Astrocyte (in vitro differentiated cells and primary cell): ENCODE measurements at places on chromosomes 13 and 19.

GRCh38 chr13:52695856-52696255 is 43.2 kb downstream of the SUGT1 start:
- H3K36me3 ChIP-seq, result no peaks in the 10 kb centered on the region
- no peaks in the 10 kb centered on the region for H3K4me1 ChIP-seq
- DNase-seq, result peak; percentile 31
- H3K27me3 ChIP-seq, result no peaks in the 10 kb centered on the region

DNA sequence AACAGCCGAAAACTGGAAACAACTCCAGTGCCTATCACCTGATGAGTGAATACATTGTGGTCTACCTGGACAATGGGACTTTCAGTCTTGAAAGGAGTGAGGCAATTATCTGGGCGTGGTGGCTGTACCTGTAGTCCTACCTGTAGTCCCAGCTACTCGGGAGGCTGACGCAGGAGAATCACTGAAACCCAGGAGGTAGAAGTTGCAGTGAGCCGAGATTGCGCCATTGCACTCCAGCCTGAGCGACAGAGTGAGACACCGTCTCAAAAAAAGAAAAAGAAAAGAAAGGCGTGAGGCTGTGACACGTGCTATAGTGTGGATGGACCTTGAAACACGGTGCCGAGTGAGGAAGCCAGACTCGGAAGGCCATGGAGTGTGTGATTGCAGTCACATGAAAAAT is 4.1 kb upstream of the NTN5 start:
- H3K4me1 ChIP-seq, result peaks cover 6% of the 10 kb centered on the region
- DNase-seq, result no peak
- no peaks in the 10 kb centered on the region for H3K36me3 ChIP-seq
- no peak overlapping the region for H3K27ac ChIP-seq

GRCh38 chr13:113152984-113153809 is 5.3 kb upstream of the PROZ start:
- H3K4me3 ChIP-seq, result peak overlapping the region; percentile 39
- no peaks in the 10 kb centered on the region for H3K36me3 ChIP-seq
- peak; percentile 22 for DNase-seq
- no peaks in the 10 kb centered on the region for H3K27me3 ChIP-seq

- H3K4me1 ChIP-seq, result no peaks in the 10 kb centered on the region
- H3K4me3 ChIP-seq, result no peak overlapping the region
- H3K27ac ChIP-seq, result no peak overlapping the region
- peaks cover 26% of the 10 kb centered on the region for H3K27me3 ChIP-seq
Observed at GRCh38 chr13:71871844-71872243, 4.8 kb upstream of the DACH1 start.

DNA sequence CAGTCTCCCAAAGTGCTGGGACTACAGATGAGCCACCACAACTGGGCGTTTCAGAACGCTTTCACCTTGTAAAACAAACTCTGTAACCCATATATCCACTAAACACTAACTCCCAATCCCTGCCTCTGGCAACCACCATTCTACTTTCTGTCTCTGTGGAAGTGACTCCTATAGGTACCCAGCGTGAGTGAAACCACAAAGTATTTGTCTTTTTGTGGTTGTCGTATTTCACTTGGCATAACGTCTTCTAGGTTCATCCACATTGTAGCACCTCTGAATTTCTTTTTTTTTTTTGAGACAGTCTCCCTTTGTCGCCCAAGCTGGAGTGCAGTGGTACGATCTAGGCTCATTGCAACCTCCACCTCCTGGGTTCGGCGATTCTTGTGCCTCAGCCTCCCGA is 44.8 kb downstream of the BRD4 start:
- H3K36me3 ChIP-seq, result no peaks in the 10 kb centered on the region
- no peak overlapping the region for H3K4me3 ChIP-seq
- H3K27ac ChIP-seq, result no peak overlapping the region
- H3K27me3 ChIP-seq, result no peaks in the 10 kb centered on the region
- peaks cover 33% of the 10 kb centered on the region for H3K4me1 ChIP-seq
- no peak for DNase-seq

DNA sequence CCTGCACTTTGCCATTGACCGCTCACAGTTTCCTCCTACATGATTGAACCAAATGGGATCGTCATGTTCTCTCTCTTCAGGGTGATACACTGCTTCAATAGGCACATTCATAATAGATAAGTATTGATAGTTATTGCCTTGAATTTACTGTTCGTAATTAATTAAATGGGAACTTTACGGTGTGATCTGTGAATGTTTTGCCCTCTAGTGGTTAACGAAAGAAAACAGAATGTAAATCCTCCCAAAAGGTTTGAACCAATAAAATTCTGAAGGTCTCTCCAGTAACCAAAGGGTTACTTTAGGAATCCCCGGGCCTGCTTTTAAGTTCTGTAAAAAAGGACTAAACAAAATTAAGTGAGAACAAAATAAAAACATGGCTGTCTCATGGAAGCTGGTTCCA is 389.3 kb downstream of the DACH1 start:
- no peak for DNase-seq
- H3K4me1 ChIP-seq, result no peaks in the 10 kb centered on the region
- H3K4me3 ChIP-seq, result no peak overlapping the region
- no peaks in the 10 kb centered on the region for H3K36me3 ChIP-seq
- H3K27me3 ChIP-seq, result no peaks in the 10 kb centered on the region

DNA sequence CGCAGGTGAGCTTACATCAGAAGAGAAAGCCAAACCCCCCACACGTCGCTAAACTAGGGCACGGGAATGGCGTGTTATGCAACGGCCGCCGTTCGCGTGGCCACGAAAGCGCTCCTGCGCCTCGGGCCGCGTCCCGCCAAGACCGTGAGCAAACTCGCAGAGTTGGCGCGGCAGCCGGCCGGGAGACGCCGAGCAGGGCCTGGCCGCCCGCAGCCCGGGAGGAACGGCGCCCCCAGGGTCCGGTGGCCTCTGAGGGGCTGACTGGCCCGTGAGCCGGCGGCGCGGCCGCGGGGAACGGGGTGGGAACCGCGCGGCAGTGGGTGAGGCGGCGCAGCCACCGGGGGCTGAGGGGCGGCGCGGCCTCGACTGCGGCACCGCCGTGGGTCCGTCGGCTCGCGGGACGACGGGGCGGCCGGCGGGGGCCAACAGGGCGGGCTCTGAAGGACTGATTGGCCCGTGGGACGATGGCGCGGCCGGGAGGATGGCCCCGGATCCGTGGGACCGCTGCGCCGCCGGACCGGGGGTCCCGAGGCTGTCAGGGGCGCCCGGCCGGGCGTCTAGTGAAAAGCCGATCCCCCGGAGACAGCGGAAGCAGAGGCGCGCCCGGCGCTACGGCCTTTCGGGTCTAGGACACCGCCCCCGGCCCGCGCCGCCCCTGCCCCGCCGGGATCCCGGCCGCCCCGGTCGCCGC is 903 bp downstream of the LATS2 start:
- peaks cover 3% of the 10 kb centered on the region for H3K36me3 ChIP-seq
- peaks cover 19% of the 10 kb centered on the region for H3K4me1 ChIP-seq
- H3K4me3 ChIP-seq, result peak overlapping the region; percentile 77
- peak overlapping the region; percentile 99 for H3K27ac ChIP-seq

GRCh38 chr19:1609103-1609396 is 3.8 kb upstream of the UQCR11 start:
- DNase-seq, result no peak
- H3K4me3 ChIP-seq, result no peak overlapping the region
- H3K36me3 ChIP-seq, result peaks cover 4% of the 10 kb centered on the region
- no peaks in the 10 kb centered on the region for H3K27me3 ChIP-seq
- no peak overlapping the region for H3K27ac ChIP-seq
- H3K4me1 ChIP-seq, result peaks cover 9% of the 10 kb centered on the region

GRCh38 chr13:23616228-23616627 is 46.0 kb downstream of the TNFRSF19 start:
- no peaks in the 10 kb centered on the region for H3K27me3 ChIP-seq
- no peak overlapping the region for H3K4me3 ChIP-seq
- H3K27ac ChIP-seq, result peak overlapping the region; percentile 51
- DNase-seq, result no peak
- H3K4me1 ChIP-seq, result peaks cover 47% of the 10 kb centered on the region

DNA sequence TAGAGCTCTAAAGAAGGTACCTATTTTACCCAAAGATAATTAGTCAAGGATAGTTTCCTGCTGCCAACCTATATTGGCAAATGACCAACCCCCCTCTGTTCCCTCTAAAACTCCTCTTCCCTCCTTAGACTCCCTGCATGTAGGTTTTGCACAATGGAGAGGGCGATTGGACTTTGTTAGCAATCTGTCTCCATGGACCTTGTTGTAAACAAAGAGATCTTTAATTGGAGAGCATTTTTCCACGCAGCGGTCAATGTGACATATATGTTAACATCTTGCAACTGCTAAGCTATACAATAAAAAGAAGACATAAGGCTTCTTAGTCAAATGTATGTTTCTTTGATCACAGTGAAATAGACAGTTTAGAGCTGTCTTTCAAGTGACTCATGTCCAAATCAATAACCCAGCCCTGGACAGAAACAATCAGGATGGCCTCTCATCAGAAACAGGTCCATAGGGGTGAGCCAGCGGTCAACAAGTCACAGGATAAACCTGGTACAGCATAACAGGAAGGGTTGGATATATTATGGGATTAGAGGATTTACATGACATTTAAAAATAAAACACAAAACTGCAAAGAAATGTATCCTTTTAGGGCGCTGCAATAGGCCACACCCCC is 69.7 kb upstream of the UBL3 start:
- H3K27me3 ChIP-seq, result no peaks in the 10 kb centered on the region
- no peak for DNase-seq
- H3K27ac ChIP-seq, result no peak overlapping the region
- no peaks in the 10 kb centered on the region for H3K36me3 ChIP-seq
- peaks cover 43% of the 10 kb centered on the region for H3K4me1 ChIP-seq
- no peak overlapping the region for H3K4me3 ChIP-seq

GRCh38 chr13:114263578-114263977 is 17.8 kb upstream of the UPF3A start:
- H3K27me3 ChIP-seq, result no peaks in the 10 kb centered on the region
- H3K4me1 ChIP-seq, result peaks cover 33% of the 10 kb centered on the region
- peak overlapping the region; percentile 90 for H3K27ac ChIP-seq

- no peaks in the 10 kb centered on the region for H3K4me1 ChIP-seq
- H3K36me3 ChIP-seq, result no peaks in the 10 kb centered on the region
- H3K27me3 ChIP-seq, result no peaks in the 10 kb centered on the region
- H3K27ac ChIP-seq, result no peak overlapping the region
Observed at GRCh38 chr13:53276265-53276664, 247.7 kb downstream of the OLFM4 start.

DNA sequence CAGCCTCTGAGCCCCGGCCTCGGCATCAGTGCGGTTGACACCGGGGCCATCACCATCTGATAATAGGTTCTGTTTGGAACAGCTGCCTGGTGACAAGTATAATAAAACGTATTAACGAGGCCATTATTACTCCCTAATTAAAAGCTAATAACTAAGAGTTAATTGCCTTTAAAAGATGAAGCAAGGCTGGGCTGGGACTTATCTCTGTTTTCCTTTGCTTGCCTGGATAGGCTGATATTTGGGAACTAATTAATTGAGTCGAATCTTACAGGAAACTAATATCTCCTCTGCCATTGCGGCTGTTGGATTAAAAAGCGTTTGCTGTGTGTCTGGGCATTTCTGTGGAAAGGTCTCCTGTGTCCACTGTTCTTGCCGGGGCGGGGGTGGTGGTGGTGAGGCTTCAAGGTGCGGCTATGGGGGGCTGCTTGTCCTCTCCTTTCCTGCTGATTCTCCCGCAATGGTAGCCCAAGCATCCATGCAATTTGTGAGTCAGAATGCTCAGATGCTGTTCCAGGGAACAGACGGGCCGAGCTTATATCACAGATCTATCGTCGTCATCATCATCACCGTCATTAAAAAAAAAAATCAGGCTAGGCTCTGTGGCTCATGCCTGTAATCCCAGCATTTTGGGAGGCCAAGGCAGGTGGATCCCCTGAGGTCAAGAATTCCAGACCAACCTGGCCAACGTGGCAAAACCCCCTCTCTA is 162.7 kb downstream of the PTPRS start:
- H3K4me3 ChIP-seq, result no peak overlapping the region
- H3K27ac ChIP-seq, result no peak overlapping the region
- H3K27me3 ChIP-seq, result no peaks in the 10 kb centered on the region
- no peak for DNase-seq
- no peaks in the 10 kb centered on the region for H3K36me3 ChIP-seq

DNA sequence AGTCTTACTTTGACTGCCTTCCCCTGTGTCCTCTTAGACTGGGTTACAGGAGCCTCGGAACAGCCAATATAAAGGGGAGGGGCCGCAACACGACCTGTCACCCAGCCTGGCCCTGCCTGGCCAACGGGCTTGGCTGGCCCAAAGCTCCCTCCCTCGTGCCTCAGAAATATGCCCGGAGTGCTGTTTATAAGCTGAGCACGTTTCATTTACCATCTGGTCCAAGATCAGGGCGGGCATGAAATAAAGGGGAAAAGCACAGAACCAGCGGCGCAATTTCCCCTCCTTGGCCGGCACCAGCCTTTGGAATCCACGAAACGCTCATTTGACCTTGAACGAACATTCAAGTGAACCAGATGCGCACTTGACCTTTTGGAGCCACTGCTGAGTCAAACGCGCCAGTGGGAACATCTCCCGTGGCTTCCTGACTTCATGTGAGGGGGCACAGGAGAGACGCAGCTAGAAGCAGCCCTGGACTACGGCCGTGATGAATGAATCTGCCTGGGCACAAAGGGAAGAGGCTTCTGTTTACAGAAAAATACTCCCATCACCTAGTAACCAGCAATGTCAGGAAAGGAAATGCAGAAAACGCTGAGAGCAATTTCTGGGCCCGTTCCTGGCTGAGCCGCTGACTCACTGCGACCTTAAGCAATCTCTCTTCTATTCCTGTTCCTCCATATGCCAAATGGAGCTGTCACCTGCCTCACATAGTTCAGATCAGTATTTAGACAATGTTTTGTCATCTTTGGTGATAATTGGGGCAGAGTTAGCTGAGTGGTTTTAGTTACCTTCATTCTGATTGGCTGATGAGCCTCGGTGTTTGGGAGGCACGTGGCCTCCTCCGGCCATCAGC is 53.3 kb downstream of the RFX2 start:
- peak overlapping the region; percentile 84 for H3K27ac ChIP-seq
- no peaks in the 10 kb centered on the region for H3K27me3 ChIP-seq
- peak; percentile 93 for DNase-seq
- peaks cover 41% of the 10 kb centered on the region for H3K4me1 ChIP-seq
- no peaks in the 10 kb centered on the region for H3K36me3 ChIP-seq
- no peak overlapping the region for H3K4me3 ChIP-seq

- peaks cover 9% of the 10 kb centered on the region for H3K36me3 ChIP-seq
- no peak overlapping the region for H3K4me3 ChIP-seq
- H3K4me1 ChIP-seq, result peaks cover 16% of the 10 kb centered on the region
- DNase-seq, result peak; percentile 76
- H3K27me3 ChIP-seq, result no peaks in the 10 kb centered on the region
Observed at GRCh38 chr19:10662384-10663251, 8.5 kb downstream of the ILF3 start.
